Suppressor macrophage treated with lipopolysaccharide for 4 hours (primary cell): ENCODE measurements at places on chromosomes 4 and X.

DNA sequence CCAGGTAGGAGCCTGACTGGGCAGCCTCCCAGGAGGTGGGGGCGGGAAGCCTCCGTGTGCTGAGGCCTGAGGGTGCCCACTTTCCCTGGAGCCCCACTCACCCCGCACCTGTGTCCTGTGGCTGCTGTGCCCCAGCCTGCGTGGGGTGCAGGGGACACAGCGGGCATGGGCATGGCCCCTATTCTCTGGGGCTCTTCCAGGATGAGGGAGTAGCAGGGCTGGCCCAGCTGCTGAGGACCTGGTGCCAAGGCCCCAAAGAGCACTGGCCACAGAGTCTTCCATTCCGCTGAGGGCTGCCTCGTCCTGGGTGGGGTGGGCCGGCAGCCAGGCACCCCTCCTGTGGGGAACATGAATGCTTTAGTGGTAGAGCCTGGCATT lies 51.7 kb upstream of the SORCS2 start:
- DNase-seq = no peak

GRCh38 chrX:38870361-38870895 lies 69.2 kb downstream of the MID1IP1 start:
- DNase-seq = peak; percentile 36

DNA sequence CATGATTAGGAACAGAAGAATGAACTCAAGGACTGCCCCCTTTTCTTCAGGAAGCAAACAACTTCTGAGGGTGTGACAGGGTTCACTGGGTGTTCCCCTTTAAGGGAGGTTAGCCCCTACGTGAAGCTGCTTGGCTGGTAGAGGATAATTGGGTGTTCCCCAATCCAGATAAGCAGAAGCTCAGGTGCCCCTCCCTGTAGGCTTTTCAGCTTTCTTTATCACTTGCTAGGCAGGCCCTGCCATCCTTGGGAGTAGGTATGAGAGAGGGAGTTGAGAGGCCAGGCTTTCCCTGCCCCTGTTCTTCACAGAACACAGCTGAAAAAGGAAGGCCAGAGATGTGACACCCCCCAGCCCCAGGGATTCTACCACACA lies 44.2 kb downstream of the RTL9 start:
- no peak for DNase-seq

- no peak for DNase-seq
These were observed 1344.3 kb downstream of the ADGRL3 start for GRCh38 chr4:62544428-62544827.

- peak; percentile 24 for DNase-seq
These were observed 51.0 kb upstream of the NHSL2 start for GRCh38 chrX:71859637-71860036.

GRCh38 chr4:67035501-67035900 lies 509.8 kb downstream of the CENPC start:
- no peak for DNase-seq

- DNase-seq = peak; percentile 23
These were observed 83.9 kb upstream of the RAI2 start for GRCh38 chrX:17944833-17945497.

DNA sequence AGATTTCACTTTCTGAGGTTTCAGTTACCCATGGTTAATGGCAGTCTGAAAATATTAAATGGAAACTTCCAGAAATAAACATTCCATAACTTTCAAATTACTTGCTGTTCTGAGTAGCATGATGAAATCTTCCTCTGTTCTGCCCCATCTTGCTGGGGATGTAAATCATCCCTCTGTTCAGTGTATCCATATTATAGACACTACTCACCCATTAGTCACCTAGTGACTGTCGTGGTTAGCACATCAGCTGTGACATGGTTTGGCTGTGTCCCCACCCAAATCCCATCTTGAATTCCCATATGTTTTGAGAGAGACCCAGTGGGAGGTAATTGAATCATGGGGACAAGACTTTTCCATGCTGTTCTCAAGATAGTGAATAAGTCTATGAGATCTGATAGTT lies 125.5 kb upstream of the GIMD1 start:
- DNase-seq = no peak

DNA sequence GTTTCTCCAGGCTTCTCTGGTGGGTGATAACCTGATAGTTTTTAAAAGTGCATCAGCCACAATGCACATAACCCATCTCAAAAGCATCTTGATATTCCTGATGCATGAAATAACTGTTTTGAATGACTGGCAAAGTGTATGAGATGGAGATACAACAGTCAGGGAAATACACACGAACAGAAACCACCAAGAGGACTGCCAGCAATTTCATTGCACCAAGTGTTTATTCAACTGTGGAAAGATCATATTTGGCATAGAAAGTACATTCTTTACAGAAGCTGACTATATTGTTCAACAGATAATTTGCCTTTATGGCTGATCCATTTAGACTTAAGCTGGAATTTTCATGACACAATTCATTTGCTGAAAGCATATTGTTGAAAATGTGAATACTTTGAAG lies 139.5 kb downstream of the SLIT2 start:
- no peak for DNase-seq

DNA sequence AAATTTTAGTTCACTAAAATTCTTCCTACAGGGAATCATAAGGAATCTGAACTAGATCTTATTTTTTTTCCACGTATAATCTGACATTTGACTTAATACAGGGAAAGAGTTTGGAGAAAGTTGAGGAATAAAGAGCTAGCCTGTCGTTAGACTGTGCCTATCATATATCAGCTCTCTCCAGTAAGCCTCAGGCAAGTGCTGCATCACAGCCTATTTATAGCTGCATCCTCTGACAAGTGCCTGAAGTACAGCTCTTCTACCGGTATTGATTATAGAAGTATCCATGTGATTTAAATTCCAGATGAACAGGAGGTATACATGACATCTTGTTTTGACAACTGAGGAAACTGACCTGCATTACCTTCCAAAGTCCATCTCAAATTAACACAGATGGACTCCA lies 248.9 kb downstream of the TLL1 start:
- no peak for DNase-seq

GRCh38 chr4:101010987-101011386 lies 336.3 kb downstream of the PPP3CA start:
- no peak for DNase-seq

DNA sequence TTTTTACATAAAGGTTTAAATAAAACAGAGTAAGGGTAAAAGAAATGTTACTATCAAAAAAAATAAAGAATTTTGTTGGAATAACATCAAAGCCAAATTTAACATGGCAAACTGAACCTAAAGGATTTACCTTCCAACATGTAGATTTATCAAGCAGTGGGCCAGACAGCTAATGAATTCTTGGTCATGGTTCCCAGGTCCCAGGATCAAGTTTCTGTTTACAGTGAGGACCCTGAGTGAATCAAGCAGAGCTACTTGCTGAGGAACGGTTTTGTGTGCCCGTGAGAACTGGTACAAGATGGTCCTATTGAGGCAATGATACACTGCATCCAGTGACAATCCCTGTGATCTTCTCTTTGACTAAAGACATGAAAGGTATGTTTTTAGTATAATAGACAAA lies 157.1 kb downstream of the CDS1 start:
- DNase-seq = no peak

GRCh38 chrX:126342859-126343258 lies 176.8 kb upstream of the DCAF12L2 start:
- no peak for DNase-seq

GRCh38 chr4:95317085-95317793 lies 231.5 kb downstream of the UNC5C start:
- DNase-seq = no peak

DNA sequence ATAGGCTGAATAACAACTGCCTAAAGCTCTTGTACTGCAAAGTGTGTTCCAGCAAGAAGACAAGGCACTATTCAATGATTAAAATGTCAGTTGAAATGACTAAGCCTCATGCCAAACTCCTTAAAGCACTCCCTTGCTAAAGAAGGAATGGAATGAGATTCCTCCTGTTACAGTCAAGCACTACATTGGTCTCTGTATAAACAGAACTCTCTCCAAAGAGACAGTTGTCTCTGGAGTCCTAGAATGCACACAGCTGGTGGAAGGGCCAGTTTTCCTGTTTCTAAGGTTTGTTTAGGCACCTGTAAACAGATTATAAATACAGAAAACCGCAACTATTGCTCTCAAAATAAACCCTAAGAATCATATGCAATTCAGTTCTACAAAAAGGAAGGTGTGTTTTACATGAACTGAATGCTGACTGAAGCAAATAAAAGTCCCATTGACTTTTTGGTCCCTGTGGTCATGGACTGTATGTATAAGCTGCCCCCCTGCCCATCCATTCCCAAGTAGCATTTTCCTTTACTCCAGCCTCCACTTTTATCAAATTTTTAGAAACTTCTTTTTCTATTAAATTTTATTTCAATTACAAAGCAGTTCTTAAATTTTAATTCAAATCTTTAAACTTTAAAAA lies 47.0 kb downstream of the FAT1 start:
- no peak for DNase-seq

- no peak for DNase-seq
These were observed 66.6 kb downstream of the NAA11 start for GRCh38 chr4:79259242-79259641.

DNA sequence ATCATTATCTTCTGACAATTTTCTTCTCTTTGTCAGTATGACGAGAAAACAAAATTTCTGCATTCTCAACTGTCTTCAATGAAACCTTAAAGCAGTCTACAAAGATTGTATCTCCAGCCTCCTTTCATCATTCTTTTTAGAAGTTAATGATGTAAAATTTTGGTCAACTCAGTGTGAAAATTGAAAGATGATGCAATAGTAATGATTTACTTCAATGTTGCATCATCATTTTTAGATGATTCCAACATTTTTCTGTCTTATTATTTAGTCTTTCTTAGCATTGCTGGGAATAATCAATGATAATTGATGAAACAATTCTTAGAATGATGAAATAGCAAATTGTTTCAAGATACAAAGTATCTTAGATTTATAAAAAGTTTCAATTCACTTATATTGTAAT lies 372.7 kb downstream of the C4orf33 start:
- DNase-seq = no peak

DNA sequence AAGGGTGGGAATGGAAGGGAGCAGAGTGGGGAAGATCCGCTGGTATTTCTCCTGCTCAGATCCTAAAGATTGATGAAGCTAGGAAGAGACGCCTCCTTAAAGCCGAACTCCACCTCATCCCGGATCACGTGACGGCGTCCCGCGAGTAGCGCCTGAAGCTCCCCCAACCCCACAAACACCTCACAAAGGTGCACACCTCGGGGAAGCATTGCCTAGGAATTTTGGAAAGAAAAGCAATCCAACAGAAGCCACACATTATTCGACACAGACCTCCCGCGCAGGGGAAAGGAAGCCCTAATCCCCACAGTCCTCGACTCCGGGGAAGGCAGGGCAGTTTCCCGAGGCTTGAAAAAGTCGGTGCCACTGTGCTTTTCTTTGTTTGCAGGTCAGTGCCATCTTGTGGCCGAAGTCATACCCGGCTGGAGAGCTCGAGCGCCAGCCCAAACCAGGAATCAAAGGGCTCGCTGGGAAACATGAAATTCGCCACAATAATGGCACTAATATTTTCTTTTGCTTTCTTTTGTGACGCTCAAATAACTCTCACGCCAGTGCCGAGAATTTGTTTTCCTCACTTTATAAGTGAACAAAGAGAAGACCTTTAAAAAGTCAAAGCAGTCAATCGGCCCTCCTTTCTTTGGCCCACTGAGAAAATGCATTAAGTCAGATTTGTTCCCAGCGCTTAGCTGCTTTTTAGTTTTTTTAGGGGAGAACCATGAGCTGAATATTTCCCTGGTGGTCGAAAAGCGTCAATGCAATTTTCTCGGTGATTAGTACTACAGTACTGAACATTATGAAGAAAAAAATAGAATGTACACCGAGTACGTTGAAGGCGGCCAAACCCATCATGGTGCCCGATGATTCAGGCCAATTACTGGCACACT lies at the start of gene NPY1R:
Gene NPY1R, minus strand, starts transcription at position 71 of the 881 bp plus-strand sequence. CDS start 6,042 bp downstream, outside the sequence.
- peak; percentile 71 for DNase-seq

DNA sequence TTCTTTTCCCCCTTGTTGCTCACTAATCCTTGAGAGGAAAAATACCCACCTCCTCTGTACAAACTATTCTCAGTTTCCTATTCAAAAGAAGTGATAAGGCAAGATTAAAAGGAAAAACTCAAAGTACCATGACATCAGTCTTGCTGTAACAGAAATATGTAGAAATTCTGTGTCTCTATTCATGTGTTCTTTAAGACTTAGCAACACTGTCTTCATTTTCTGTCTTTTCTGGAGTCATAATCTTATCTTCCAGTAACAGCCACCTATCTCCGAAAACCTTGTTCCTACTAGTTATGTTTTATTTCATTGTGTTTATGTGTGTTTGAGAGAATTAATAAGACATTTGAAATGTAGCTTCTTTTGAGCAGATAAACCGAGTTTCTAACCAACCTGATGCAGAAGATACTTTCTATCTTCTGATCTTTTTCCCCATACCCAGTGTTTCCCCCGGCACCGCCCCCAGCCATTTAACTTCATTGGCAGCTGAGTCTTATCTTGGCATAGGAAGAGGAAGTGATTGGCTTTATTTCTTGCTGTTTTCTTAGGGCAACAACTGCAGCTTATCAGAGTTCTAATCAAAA lies 8.0 kb downstream of the FAM241A start:
- peak; percentile 31 for DNase-seq

DNA sequence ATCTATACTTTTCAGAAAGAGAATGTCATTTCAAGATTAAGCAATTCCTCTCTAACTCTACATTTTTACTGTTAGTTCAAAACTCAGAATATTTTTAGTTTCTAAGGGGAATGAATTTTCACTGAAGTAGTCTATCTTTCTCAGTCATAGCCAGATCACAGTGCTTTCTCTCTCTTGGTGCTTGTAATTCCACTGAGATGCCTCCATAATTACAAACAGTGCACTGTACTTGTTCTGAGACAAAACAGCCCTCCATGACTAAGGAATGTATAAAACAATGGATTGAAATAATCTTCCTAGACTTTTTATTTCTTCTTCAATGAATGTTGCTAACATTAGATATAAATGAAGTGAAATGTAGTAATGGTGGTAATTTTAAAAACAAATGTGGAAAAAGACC lies 603.2 kb upstream of the FAM241A start:
- DNase-seq = no peak

DNA sequence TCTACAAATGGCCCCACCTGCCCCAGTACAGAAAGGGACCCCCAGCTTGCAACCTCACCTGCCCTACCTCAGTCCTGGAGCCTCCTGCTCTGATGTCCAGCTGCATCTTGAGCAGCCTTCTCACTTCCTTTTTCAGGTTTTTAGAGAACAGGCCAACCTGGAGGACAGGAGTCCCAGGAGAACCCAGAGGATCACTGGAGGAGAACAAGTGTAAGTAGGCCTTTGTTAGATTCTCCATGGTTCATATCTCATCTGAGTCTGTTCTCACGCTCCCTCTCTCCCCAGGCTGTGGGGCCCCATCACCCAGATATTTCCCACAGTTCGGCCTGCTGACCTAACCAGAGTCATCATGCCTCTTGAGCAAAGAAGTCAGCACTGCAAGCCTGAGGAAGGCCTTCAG lies 3.6 kb downstream of the MAGEA11 start:
- no peak for DNase-seq

GRCh38 chrX:63475200-63475599 lies 124.1 kb upstream of the SPIN4 start:
- no peak for DNase-seq

GRCh38 chr4:172899861-172900260 lies 268.8 kb upstream of the GALNT7 start:
- DNase-seq = no peak

- DNase-seq = no peak
These were observed 609.3 kb upstream of the IGFBP7 start for GRCh38 chr4:57719456-57719855.

- no peak for DNase-seq
These were observed 19.1 kb downstream of the MTNR1A start for GRCh38 chr4:186536285-186536684.
